NCI-H187 (cell line): ENCODE measurements at places on chromosomes 3 and 15.

DNA sequence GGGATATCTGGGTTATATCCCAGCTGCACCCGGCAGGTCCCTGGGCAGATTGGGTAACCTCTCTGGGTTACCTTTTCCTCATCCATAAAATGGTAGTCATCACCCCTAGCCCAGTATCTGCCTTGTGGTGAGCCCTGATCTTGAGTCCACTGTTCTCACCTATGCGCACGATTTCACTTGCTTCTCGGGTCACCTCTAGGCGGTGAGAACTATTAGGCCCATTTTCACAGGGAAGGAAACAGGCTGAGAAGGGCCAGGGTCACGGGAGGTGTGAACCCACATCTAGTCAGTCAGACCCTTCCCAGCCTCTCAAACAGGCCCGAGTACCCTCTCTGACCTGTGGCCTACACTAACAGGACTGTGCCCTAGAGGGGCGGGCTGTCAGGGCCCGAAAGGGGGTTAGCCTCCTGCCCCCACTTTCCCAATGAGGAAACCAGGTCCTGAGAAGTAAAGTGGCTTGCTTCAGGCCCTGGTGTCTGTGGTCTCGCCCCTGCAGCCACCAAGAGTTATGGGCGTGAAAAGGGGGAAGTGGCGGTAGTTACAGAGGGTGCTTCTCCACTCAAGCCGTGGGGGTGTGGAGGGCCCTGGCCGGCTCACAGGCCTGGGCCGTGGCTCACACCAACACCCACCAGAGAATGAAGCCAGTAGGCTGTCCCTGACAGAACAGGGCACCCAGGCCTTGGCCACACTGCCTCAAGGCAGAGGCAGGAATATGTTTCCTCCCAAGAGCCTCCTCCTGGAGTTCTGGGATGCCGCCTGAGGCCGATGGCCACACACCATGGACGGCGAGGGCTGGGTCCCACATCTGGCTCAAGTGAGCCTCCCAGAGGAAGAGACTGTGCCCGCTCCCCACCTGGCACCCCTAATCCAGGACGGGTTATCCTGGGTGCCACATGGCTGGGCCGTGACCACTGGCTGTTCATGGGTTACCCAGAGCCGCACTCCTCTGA lies 19.5 kb downstream of the PSTPIP1 start:
- DNase-seq: no peak

DNA sequence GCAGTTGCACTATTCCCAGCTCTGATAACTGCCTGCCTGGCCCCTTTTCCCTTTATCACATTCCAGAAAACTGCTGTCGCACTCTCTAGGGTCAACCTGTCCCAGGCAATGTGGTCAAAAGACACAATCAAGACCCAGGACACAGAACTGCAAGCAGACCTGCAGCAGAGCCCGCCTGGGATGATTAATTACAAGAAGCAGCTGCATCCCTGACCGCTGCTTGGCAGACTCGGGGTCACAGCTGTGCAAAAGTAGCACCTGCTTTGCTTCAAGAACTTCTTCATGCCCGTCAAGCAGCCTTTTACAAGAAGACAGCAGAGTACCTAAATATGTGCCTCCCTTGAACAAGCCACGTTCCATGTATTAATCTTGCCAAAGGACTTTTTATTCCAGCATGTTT lies 120.0 kb upstream of the ST8SIA2 start:
- no peak for DNase-seq

GRCh38 chr3:11389386-11390268 lies 117.4 kb downstream of the ATG7 start:
- DNase-seq: no peak

- DNase-seq: no peak
Measured at GRCh38 chr3:140467796-140468315, 210.0 kb upstream of the TRIM42 start.

- no peak for DNase-seq
Measured at GRCh38 chr3:68957895-68958294, 25.5 kb upstream of the TAFA4 start.

DNA sequence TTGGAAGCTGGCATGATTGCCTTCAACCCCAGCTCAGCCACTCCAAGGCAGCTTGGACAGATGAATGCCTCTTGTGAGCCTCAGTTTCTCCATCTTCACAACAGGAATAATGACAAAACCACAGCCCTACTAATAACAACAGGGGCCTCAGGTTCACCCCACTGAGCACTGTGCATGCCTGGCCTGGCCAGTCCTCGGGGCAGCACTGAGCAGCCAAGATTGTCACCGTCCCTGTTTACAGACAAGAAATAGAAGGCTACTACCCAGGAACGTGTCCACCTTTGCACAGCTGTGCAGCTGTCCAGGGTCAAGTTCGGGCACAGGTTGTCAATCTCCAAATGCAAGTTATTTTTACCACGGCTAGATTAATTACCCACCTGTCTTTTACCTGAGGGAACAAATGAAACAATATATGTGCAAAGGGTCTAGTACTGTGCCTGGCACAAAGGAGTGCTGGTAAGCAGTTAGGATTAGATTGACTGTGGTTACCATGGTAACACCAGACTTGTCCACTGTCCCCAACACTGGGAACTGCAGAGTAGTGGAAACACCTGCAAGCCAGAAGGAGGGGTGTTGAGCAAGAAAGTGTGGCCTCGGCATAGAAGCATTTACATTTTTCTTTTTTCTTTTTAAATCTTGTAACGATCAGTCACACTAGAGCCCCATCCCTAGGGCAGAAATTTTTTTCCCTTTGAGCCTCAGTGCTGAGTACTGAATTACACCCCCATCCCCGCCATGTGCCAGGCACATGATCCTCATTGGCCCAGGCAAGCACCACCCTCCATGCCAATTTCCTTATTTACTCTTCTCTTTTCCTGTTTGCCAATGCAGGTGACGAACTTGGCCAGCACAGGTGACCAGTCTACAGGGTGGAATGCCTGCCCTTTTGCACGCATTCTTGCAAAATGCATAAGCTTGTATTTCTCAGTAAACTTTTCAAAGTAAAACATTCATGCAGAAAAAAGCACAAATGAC lies 66.3 kb upstream of the SLC6A6 start:
- DNase-seq: no peak

GRCh38 chr3:23808525-23808924 lies 2.8 kb downstream of the UBE2E1 start:
- no peak for DNase-seq

GRCh38 chr3:45592405-45592804 lies 2.1 kb upstream of the LIMD1 start:
- no peak for DNase-seq

- no peak for DNase-seq
Measured at GRCh38 chr3:13120289-13120927, 47.2 kb upstream of the IQSEC1 start.

- DNase-seq: no peak
Measured at GRCh38 chr15:93485438-93486327, 396.7 kb upstream of the RGMA start.

DNA sequence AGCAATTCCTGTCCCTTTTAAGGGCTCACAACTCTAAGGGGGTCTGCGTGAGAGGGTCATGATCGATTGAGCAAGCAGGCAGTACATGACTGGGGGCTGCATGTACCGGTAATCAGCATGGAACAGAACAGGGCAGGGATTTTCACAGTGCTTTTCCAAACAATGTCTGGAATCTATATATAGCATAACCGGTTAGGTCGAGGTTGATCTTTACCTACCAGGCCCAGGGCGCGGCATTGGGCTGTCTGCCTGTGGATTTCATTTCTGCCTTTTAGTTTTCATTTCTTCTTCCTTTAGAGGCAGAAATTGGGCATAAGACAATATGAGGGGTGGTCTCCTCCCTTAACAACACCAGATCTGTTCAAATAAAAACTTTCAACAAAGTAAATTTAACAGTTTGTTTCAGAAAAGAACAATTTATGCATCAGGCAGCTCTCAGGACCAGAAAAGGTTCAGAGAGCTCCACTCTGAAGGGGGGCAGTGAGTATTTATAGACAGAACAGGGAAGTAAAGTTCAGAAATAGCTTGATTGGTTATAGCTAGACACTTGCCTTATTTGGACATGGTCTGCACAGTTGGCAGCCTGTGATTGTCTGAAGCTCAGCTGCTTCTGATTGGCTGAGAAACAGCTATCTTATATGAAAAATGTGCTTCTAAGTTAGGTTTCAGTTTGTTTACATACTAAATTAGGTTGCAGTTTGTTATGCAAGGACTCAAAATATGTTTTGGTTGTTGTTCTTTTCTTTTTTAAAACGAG lies 17.2 kb upstream of the B4GALT4 start:
- DNase-seq: no peak

GRCh38 chr3:39146083-39146501 lies 7.3 kb downstream of the CSRNP1 start:
- no peak for DNase-seq

DNA sequence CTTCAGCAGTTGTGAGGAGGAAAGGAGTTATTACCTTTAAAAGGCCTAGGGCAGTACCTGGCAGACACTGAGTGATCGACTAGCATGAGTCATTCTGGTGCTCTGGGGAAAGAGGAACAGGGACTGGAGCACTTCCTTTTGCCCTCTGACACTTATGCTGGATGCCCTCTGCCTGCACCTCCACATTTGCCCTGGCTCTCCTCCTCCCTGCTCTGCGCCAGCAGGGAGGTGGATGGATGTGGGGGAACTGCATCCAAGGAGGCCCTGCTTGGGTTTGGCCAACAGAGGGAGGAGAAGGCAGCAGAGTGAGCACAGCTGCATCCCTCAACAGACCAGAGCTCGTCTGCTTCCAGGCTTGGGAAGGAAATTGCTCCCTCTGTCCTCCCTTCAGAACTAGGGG lies 75.0 kb downstream of the SEMA5B start:
- DNase-seq: no peak

GRCh38 chr3:38343797-38344594 lies 2.6 kb upstream of the XYLB start:
- DNase-seq: no peak

DNA sequence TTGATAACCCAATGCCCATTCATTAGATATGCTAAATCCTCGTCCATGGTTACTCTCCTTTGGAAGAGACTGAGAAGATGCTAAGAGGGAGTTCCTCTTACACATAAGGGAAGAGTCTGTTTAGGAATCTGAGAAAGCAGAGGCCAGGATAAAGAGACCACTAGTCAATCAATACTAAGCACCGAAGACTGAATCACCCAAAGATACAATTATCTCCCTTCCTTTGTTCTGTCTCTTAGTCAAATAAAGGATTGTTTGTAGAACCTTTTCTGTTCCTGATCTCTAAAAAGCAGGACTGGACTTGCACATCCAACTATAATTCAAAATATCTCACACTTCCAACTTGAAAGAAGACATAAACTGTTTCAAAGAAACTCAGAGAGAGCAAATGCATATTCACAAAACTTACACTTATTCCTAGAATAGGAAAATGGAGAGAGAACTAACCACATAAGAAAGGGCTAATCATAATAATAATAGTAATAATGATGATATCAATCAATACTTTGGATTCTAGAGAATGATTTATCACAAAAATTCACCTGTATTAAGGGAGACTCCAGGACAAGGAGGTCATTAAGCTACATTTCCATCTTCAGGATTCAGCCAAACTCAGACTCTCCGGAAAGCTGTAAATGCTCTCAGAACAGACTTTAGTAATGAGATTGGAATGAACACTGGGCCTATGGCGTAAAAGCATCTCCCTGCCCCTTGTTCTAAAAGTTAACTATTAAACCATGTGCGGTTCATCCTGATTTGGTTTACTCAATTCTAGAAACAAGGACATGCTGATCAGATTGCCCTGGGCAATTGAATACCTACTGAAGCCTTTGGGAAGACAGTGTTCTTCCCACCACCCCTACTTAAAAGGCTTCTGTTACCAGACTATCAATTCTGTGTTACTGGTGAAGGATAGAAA lies 401.5 kb downstream of the ZBTB20 start:
- DNase-seq: no peak

- DNase-seq: no peak
Measured at GRCh38 chr3:114449271-114450007, 155.6 kb downstream of the TIGIT start.

DNA sequence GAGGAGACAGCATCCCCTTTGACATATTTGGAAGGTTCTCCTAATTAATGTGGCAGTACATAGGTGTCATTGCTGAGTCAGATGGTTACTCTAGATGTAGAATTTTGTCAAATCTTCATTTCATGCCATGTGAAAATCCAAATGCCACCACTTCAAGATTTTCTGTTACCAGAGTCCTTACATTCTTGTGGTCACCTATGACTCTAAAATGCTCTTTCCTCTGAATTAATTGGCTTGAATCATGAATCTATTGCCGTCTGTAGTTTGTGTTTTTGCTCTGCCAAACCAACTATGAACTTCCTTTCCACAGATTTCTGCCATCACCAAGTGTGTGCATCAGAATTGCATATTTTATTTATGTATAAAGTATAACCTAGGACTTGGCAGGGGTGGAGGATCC lies 269.4 kb upstream of the ZPLD1 start:
- no peak for DNase-seq

DNA sequence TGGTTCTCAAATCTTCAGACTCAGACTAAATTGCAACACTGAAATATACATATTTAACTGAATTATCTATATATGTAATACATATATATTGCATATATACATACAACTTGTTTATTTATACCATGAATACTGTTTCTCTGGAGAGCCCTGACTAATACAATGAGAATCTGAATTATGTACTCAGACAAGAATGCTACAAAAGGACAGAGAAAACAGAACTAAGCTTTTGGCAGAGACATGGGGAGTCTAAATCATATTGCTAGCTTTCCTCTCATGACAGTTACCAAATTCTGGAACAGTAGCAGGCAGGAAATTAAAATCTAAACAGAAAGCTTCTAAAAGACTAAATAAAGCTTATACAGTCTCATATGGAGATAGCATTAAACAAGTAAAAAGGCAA lies 142.4 kb upstream of the KCNMB2 start:
- no peak for DNase-seq

DNA sequence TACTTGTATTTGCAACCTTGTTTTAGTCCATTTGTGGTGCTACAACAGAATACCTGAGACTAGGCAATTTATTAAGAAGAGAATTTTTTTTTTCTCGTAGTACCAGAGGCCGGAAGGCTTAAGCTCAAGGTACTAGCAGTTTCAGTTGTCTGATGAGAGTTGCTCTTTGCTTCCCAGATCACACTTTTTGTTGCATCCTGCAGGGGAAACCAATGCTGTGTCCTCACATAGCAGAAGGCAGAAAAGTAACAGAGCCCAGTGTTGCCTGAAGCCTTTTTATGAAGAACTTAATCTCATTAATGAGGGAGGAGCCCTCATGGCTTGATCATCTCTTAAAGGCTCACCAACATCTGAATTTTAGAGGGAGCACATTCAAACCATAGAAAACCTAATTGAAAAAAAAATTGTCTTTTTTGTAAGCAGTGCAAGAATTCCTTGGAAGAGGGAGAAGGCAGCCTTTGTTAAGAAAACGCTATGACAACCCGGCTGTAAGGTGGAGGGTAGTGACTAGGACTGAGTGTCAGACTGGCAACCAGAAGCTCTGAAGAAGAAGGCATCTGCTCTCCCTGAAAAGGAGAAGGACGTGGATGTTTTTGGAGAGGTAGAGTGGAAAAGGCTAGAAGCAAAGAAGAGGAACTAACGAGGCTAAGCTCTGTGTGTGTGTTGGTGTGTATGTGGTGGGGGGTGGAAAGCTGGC lies 1245.3 kb downstream of the ROBO2 start:
- DNase-seq: no peak
